ENCODE measurements at places on chromosomes 2 and 18.

DNA sequence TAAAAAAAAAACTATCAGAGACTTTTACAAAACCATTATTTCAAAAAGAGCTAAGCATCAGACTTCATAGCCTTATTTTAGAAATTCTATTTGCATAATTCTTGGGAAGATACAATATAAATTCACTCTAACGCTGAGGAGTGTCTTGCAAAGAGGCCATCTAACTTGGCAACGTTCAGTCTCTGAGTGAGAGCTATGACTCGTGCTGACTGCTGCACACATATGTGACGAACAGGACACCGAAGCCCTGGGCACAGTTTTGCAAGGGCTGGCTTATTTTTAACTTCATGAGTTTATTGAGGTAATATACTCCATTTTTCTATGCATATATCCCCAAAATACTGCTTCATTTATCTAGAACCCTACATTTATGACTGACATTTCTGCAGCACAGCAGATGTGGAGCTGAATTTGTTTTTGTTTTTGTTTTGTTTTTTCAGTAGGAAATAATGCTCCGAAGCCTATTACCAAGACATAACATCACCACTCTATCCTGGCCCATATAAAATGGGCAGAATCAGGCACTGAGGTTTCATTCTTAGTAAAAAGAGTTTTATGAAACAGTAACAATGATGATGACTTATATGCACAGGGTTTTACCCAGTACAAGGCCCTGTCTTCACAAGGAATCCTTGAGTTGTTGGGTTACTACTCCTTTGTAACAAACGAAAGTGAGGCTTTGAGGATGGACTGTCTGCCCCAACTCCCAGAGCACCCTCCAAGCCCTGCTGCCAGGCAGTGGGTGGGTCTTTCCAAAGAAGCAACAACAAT is 68.3 kb downstream of the CRACDL start:
- DNase-seq: no peak

DNA sequence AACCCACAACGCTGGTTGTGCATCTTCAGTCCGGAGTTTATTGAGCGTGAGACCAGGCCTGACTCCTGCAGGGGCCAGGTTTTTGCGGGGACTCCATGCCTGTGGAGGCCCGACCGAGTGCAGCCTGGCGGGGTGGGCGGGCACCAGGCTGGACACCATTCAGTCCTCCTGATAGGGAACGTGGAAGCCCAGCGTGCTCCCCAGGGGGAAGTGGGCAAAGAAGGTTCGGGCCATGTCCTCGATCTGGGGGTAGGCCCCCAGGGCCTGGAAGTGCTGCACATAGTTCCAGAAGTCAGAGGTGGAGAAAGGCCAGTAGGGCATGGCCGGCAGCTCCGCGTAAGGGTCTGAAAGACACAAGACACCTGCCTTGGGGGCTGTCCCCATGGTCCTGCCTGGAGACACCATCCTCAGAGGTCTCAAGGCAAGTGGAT is 1.4 kb downstream of the OTOS start:
- no peak for DNase-seq

DNA sequence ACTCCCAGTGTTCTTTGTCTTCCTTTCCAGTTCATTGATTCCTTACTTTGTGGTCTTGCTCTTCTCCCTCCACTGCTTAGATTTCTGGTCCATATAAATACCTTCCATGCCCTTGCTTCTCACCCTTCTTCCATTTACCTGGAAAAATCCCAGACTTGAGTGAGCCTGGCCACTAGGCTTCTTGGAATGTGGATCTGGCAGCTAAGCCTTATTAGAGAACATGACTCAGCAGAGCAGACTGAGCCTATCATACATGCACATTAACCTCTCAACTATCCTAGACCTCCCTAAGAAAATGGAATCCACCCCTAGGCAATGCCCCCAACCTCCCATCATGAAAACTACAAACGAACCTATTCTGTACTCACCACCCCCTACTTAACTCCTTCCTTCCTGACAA is 127.7 kb downstream of the RHBDD1 start:
- no peak for DNase-seq

DNA sequence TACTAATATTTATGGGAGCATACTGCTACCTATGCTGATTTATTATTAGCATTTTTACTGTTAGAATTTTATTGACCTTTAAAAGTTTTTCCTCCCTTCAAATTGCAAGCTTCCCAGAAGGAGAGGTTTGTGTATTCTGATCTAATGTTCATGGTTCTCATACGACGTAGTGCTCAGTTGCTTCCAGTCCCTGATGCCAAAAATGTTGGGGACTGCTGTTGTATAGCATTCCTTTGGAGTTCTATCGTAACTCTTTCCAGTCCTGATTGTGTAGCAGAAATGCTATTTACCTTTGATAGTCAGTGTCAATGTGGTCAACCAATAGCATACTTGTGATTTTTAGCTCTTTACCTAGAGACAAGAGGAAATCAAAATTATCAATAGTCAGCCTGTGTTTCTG is 69.5 kb upstream of the ZSWIM2 start:
- DNase-seq: no peak

DNA sequence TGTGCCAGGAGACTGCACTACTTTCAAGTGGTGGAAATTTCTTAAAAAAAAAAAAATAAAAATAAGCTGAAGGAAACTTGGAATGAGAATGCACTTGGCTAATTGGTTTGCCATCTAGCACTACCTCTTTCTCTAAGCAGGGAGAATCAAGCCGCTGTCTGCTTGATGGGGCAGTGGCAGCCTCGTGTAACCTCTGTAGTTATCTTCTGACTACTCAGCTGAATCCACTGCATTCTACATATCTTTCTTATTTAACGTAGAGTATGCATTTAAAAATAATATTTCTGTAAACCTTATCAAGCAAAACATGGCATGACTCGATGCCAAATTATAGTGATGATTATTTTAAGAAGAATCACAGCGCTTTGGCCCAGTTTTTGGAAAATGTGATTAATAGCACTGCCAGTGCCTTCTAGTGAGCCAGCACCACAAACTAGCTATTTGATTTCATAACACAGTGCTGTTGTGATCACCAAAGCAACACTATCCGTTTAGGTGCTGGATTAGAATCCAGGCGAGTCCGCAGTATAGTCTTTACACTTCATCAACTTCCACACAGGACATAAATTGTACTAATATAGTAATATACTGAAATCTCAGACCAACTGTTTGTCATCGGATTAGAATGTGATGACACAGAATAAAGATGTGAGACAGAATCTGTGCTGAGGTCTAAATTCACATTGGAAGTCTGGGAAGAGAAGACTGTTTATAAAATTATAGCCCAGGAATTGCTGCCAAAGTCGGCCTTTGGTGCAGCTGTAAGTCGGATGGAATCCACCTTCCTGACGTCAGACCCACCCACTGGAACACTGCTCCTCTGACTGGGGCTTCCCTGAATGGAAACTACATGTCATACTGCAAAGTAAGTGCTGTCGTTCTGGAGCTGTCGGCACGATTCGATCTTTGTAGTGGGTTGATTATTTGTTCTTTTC is 136.5 kb upstream of the ETAA1 start:
- no peak for DNase-seq

GRCh38 chr2:11123856-11124759 is 31.2 kb upstream of the SLC66A3 start:
- DNase-seq: peak; percentile 64

DNA sequence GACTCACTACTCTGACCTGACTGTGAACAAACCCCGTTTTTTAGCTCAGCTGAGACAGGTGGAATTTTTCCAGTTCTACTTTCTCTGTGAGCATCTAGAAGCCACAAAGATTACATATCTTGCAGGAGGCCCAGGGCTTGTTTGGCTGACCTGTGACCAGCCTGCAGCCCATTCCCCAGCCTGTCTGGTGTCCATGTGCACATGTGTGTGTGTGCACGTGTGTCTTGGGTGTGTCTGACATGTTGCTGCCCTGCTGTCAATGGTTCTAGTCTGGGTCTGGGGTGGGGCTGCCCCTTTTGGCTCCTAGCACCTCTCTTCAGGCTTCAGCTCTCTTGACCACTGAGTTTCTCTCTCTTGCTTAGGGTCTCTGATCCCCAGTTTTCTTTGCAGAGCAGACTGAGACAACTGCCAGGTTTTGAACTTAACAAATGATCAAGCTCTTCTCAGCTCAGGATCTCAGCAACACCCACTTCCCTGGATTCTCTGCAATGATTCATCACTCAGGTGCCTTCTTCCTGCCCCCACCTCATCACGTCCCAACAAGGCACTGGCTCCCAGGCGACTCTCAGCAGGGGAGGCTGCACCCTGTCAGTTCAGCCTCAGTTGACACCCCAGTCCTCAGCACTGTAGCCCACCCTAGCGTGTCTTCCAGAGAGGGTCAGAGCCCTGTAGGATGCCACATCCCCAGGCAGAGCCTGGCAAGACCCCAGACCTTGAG is 130.3 kb downstream of the CELF4 start:
- DNase-seq: no peak

GRCh38 chr2:105800036-105800713 is 55.5 kb downstream of the NCK2 start:
- no peak for DNase-seq

GRCh38 chr2:152587187-152587947 is 129.9 kb downstream of the PRPF40A start:
- DNase-seq: no peak

DNA sequence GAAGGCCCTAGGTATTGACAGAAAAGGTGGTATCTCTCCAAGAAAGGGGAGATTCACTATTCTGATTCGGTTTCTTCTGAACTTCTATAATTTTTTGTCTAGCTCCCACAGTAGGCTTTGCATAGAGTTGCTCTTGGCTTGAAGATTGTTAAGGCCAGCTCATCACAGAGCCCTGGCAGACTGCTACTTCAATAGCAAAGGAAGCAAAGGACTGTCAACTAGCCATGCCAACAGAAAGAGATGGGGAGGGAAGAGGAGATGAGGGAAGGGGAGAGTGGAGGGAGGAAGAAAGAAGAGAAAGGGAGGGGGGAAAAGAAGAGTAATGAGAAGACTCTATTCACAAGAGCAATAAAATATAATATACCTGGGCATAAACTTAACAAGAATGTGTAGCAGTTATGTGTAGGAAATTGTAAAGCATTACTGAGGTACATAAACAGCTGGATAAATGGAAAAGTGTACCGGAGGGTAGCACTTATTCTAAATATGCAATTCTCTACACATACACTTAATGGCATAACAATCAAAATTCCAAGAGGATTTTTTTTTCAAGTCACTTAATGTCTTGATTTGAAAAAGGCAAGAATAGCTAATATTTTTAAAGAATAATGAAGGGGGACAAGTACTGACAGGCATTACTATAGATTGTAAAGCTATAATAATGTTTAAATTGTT is 102.5 kb downstream of the LOXHD1 start:
- no peak for DNase-seq

DNA sequence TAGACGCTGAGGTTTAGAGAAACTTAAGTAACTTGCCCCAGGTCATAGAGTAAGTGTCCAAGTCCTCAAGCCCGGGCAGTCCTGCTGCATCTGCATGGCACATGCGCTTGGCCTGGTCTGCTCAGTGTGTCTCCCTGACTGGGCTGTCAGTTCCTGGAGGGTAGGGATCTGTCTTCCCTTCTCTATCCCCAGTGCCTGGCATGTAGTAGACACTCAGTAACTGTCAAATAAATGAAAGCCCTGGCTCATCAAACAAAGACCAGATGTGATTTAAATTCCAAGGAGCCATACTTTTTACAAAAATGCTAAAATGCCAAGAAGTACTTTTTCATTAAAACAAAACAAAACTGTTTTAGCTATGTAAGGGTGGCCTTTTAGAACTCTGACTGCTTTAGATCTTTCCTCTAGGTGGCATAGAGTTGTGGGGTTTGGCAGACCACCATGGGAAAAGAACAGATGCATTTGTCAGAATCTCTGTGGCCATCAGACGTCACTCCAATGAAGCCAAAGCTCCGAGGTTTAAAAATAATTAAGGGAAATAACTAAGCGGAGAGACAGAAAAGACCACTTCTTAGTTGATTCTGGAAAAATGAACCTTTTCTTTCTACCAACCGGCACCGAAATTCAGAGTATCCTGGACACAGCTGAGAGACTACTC is 34.0 kb downstream of the EPAS1 start:
- DNase-seq: no peak

DNA sequence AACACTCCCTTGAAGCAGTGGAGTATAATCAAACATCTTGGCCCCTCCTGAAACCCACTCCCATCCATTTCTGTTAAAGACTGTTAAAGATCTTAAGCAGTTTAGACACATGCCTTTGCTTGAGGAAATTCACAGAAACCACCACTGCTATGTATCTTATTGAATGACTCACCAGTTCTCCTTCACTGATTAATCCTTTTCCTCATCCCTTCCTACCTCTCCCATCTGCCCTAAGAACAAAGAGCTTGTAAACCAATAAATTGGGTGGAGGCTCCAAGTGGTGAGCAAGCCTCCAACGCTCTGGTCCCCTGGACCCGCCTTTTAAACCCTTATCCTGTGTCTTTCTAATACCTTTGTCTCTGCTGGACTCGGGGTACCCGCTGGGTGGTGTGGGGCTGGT is 746.1 kb downstream of the LRP1B start:
- no peak for DNase-seq

DNA sequence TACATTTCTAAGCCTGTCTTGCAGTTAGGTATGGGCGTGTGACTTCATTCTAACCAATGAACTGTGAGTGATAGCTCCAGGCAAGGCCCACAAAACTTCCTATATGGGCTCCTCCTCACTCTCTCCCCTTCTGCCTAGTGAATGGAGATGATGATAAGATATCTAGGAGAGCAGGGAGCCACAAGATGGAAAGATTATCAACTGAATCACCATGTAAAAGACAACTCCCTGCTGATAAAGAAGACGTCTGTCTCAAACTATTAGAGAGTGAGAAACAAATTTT is 237.1 kb downstream of the GPD2 start:
- no peak for DNase-seq

- DNase-seq: no peak
These were observed 18.5 kb downstream of the COBLL1 start for GRCh38 chr2:164823126-164823525.

DNA sequence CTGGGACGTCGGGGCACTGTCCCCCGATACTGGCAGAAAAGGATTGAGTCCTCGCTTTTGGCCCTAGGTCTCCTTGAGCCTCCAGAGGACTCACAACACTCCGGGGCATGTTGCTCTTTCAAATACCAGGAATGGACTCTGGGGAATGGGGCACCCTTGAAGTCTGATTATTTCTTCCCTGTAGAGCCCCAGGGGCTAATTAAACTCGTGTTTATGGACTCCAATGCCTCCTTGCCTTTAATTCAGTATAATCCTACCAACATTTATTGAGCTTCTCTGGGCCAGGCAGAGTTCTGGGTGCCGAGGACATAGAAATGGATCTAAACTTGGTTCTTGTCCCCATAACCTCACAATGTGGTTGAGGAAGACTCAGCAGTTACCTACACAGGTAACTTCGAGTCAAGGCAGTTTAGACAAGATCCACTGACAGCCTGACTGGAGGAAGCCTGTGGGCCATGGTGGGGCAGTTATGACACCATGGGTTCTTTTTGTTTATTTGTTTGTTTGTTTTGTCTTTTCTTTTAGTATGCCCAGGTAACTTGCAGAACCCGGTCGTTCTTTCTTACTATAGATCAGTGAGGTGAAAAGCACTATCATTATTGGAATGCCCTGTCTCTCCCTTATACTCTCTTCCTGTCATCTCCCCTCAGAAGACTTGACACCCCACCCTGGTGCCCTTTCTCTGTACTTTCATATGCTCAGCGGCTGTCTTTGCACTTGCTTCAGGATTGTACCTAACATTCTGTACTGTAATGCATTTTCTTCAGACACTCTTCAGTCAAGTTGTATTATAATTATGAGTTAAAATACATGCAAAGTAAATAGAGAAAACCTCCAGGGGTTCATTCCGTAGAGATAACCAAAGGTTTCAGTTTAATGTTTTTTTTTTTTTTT is 3.2 kb downstream of the CFLAR start:
- peak; percentile 55 for DNase-seq
